ENCODE measurements at places on chromosomes 2 and 18. TPM values are rescaled to one million over a fixed set of nuclear protein-coding genes. Genes with fewer than 3 reads are reported as not detected.

Gene MDH1B
- total RNA-seq: 0.60 TPM

Gene SAG
- total RNA-seq: not detected

Gene FBXO41
- 26.5 TPM for total RNA-seq

Gene MBP
- 99.9 TPM for total RNA-seq

Gene IL37
- not detected for total RNA-seq

Gene MEP1B
- total RNA-seq: not detected

Gene MC5R
- not detected for total RNA-seq

Gene FBLN7
- total RNA-seq: 10.3 TPM

Gene C18orf54
- total RNA-seq: 4.2 TPM

Gene MAP3K20
- 0.74 TPM for total RNA-seq

All from naive thymus-derived CD8-positive, alpha-beta T cell (primary cell).